ENCODE measurements at places on chromosomes 3 and 15. TPM values are rescaled to one million over a fixed set of nuclear protein-coding genes. Genes with fewer than 3 reads are reported as not detected.
A peak's percentile ranks its signal among the peaks of the same experiment; 100 is the strongest.

DNA sequence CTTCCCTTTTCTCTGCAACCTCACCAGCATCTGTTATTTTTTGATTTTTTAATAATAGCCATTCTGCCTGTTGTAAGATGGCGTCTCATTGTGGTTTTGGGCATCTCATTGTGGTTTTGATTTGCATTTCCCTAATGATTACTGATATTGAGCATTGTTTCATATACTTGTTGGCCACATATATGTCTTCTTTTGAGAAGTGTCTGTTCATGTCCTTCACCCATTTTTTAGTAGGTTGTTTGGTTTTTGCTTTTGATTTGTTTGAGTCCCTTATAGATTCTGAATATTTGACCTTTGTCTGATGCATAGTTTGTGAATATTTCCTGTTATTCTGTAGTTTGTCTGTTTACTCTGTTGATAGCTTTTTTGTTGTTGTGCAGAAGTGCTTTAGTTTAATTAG lies 312.2 kb upstream of the TBC1D5 start:
- H3K4me1 ChIP-seq = no peaks in the 10 kb centered on the region
- no peak overlapping the region for H3K27ac ChIP-seq
- no peaks in the 10 kb centered on the region for H3K36me3 ChIP-seq
- DNase-seq = no peak

CELSR3 gene
- total RNA-seq = 1.5 TPM

ASB14 gene
- total RNA-seq = not detected

GRCh38 chr15:101323793-101324523 lies 28.9 kb upstream of the SNRPA1 start:
- H3K36me3 ChIP-seq = peaks cover 99% of the 10 kb centered on the region
- H3K27me3 ChIP-seq = peaks cover 52% of the 10 kb centered on the region
- peak; percentile 56 for DNase-seq
- H3K27ac ChIP-seq = peak overlapping the region; percentile 17
- no peak overlapping the region for H3K4me3 ChIP-seq

GRCh38 chr3:45100981-45101407 lies 45.2 kb downstream of the CDCP1 start:
- no peaks in the 10 kb centered on the region for H3K36me3 ChIP-seq
- no peak overlapping the region for H3K27ac ChIP-seq
- no peaks in the 10 kb centered on the region for H3K27me3 ChIP-seq
- H3K4me1 ChIP-seq = no peaks in the 10 kb centered on the region

DNA sequence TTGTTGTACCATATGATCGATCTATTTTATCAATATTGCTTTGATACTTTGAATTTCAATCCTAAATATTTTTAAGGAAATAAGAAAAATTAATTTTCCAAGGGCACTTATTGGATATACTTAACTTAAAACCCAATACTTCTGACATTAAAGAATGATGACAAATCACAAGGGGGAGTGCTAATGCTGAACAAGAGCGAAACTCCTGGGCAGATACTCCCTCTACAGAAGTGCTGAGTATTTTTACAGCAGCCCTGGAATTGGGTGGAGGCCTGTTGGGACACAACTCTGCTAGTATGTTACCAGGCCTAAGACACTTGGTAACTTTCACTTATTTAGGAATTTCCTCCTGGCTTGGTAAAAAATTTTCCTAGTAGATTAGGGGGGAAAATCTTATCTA lies 46.2 kb downstream of the DENND6A start:
- no peak overlapping the region for H3K4me3 ChIP-seq
- no peaks in the 10 kb centered on the region for H3K4me1 ChIP-seq
- DNase-seq = no peak
- H3K27me3 ChIP-seq = no peaks in the 10 kb centered on the region
- peak overlapping the region; percentile 16 for H3K27ac ChIP-seq

- H3K36me3 ChIP-seq = no peaks in the 10 kb centered on the region
- H3K4me1 ChIP-seq = peaks cover 7% of the 10 kb centered on the region
- H3K4me3 ChIP-seq = no peak overlapping the region
- H3K27me3 ChIP-seq = no peaks in the 10 kb centered on the region
- peak overlapping the region; percentile 69 for H3K27ac ChIP-seq
Observed at GRCh38 chr3:45544024-45544716, 50.4 kb upstream of the LIMD1 start.

DNA sequence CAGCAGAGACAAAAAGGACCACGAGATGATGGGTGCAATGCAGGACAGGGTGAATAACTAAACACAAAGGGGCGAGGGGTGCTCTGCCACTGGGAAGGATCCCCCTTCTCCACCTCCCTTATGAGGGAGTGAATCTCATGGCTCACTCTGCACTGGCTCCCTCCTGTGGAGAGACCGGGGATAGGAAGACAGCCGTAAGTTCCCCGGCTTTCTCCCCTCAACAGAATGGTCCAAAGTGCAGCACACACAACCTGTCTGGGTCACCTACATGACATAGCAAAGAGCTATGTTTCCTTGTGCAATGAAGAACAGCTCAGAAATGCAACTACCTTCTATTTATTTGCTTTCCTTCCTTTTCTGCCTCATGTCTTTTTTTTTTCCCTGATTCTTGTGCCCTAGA lies 7.8 kb upstream of the ACSBG1 start:
- peaks cover 14% of the 10 kb centered on the region for H3K4me1 ChIP-seq
- DNase-seq = no peak
- H3K27ac ChIP-seq = no peak overlapping the region
- H3K27me3 ChIP-seq = no peaks in the 10 kb centered on the region
- no peak overlapping the region for H3K4me3 ChIP-seq

DNA sequence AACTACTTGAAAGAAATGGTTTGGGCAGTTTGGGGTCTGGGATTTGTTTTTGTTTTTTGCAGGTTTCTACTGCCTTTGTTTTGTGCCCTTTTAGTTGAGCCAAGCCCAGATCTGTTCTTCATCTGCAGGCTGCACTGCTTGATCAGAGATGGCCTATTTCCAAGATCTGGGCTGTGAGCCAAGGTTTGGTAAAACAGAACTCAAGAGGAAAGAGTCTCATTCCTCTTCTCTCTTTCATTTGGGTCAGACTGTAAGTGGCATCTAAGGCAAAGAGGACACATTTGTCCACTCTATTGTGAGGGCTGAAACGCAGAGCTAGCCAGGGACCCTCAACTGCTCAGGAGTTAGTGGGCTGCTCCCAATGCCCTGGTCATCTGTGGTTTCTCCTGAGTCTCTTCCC lies 104.4 kb upstream of the UBE3A start:
- H3K36me3 ChIP-seq = no peaks in the 10 kb centered on the region
- no peak overlapping the region for H3K4me3 ChIP-seq
- no peak for DNase-seq
- no peaks in the 10 kb centered on the region for H3K4me1 ChIP-seq
- no peak overlapping the region for H3K27ac ChIP-seq
- H3K27me3 ChIP-seq = no peaks in the 10 kb centered on the region

GRCh38 chr3:59995563-59995962 lies 945.7 kb upstream of the CFAP20DC start:
- DNase-seq = no peak
- H3K27me3 ChIP-seq = no peaks in the 10 kb centered on the region
- H3K4me3 ChIP-seq = no peak overlapping the region
- H3K27ac ChIP-seq = no peak overlapping the region

SCAANT1 gene
- total RNA-seq = not detected

DNA sequence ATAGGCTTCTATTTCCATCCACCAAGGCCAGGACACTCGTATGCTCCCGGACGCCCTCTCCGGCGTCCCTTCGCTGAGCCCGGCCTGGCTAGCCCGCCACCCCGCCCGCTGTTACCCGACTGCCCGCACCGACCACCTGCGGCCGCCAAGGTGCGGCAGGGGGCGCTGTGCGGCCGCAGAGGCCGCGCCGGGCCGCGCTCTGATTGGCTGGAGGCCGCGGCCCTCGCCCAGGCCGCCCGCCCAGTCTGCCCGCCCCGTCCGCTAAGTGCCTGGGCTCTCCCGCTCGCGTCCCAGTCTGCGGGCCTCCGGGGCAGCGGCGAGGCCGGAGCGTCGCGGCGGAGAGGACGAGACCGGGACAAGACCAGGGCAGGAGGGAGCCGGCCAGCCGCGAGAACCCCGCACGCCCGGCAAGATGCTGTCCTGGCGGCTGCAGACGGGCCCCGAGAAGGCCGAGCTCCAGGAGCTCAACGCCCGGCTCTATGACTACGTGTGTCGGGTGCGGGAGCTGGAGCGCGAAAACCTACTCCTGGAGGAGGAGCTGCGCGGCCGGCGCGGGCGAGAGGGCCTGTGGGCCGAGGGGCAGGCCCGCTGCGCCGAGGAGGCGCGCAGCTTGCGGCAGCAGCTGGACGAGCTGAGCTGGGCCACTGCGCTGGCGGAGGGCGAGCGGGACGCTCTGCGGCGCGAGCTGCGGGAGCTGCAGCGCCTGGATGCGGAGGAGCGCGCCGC lies at the start of gene SYNM:
Gene SYNM (plus strand): TSS at position 293 of the 726 bp plus-strand sequence. CDS start 120 bp downstream, at position 413.
- H3K4me3 ChIP-seq = peak within 1 kb of the TSS; percentile 45
- peak within 1 kb of the TSS; percentile 51 for H3K27ac ChIP-seq
- peaks cover 50% of the 10 kb centered on the region for H3K4me1 ChIP-seq
- DNase-seq = peak; percentile 86
- H3K36me3 ChIP-seq = no peaks in the 10 kb centered on the region
- peaks cover 63% of the 10 kb centered on the region for H3K27me3 ChIP-seq

- peak; percentile 32 for DNase-seq
- H3K27ac ChIP-seq = no peak overlapping the region
- no peak overlapping the region for H3K4me3 ChIP-seq
- H3K27me3 ChIP-seq = peaks cover 19% of the 10 kb centered on the region
- H3K36me3 ChIP-seq = no peaks in the 10 kb centered on the region
- peaks cover 3% of the 10 kb centered on the region for H3K4me1 ChIP-seq
Observed at GRCh38 chr15:41993472-41994170, 21.3 kb upstream of the EHD4 start.

- H3K27ac ChIP-seq = peak overlapping the region; percentile 86
- no peaks in the 10 kb centered on the region for H3K27me3 ChIP-seq
- H3K4me1 ChIP-seq = peaks cover 54% of the 10 kb centered on the region
- H3K4me3 ChIP-seq = no peak overlapping the region
- H3K36me3 ChIP-seq = no peaks in the 10 kb centered on the region
- DNase-seq = peak; percentile 86
Observed at GRCh38 chr15:69666921-69667811, 214.5 kb downstream of the RPLP1 start.

GRCh38 chr3:74756674-74757073 lies 142.2 kb upstream of the CNTN3 start:
- no peak overlapping the region for H3K27ac ChIP-seq
- no peaks in the 10 kb centered on the region for H3K4me1 ChIP-seq
- H3K36me3 ChIP-seq = no peaks in the 10 kb centered on the region

DNA sequence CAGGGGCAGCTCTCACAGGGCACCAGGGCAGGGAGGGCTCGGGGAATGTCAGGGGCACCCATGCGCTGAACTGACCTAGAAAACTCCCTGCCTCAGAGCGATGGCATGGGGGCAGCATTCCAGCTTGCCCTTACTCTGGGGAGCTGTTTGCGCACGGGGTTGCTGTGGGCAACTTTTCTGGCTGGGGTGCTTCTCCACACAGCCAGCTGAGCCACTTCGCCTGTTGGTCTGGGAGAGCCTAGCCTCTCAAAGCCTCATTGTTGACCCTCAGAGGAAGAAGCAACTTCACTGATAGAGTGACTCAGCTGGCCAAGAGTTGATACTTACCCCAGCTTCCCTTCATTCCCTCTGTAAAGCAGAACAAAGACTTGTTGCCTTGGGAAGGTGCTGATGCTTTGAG lies 42.6 kb upstream of the MRPS22 start:
- peak; percentile 53 for DNase-seq
- no peaks in the 10 kb centered on the region for H3K36me3 ChIP-seq
- no peak overlapping the region for H3K27ac ChIP-seq

GRCh38 chr3:140767566-140767965 lies 89.7 kb downstream of the TRIM42 start:
- H3K4me1 ChIP-seq = no peaks in the 10 kb centered on the region
- no peak overlapping the region for H3K4me3 ChIP-seq
- no peak for DNase-seq
- no peaks in the 10 kb centered on the region for H3K36me3 ChIP-seq
- no peak overlapping the region for H3K27ac ChIP-seq

DNA sequence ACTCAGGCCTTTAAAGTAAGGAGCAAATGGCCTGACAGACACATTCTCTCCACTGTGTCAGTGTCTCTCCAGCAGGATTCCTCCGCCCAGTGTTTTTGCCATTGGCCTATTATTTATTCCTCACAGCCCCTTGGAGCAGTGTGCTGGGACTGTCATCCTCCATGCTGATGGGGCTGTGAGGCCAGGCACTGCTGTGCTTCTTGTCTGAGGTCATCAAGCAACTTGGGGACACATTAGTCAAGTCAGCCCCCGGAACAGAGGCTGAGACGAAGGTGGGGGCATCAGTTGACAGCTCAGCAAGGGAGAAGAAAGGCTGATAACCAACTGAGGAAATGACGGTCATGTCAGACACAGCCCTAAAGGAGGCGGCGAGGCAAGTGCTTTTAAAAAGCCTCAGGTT lies 67.4 kb downstream of the XXYLT1 start:
- H3K4me3 ChIP-seq = no peak overlapping the region
- H3K27ac ChIP-seq = peak overlapping the region; percentile 51
- no peaks in the 10 kb centered on the region for H3K36me3 ChIP-seq
- peaks cover 31% of the 10 kb centered on the region for H3K4me1 ChIP-seq
- H3K27me3 ChIP-seq = no peaks in the 10 kb centered on the region
- no peak for DNase-seq

UBA3 gene
- 93.3 TPM for total RNA-seq

GRCh38 chr3:150412561-150413231 lies 4.6 kb downstream of the TSC22D2 start:
- DNase-seq = no peak
- H3K27me3 ChIP-seq = no peaks in the 10 kb centered on the region
- no peaks in the 10 kb centered on the region for H3K36me3 ChIP-seq
- H3K4me3 ChIP-seq = peak overlapping the region; percentile 96

SETD2 gene
- 73.0 TPM for total RNA-seq

DNA sequence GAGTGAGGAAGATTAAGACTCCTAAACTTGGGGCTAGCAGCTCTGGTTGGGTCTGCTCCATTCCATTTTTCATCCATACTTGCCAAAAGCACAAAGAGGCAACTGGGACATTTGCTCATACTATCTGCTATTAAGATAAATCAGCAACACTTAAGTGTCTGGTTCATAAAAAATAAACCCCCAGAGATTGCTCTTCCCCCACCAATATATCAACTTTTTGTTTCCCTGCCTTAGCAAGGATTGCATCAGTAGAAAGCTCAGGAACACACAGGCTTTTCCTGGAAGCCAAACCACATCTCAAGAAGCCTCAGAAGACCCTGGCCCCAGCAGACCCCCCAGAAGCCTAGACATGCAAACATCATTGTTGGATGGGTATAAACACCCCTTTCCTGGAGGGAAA lies 232.4 kb upstream of the WNT5A start:
- no peaks in the 10 kb centered on the region for H3K27me3 ChIP-seq
- DNase-seq = no peak
- no peak overlapping the region for H3K4me3 ChIP-seq

ZKSCAN7 gene
- 4.0 TPM for total RNA-seq

- H3K4me1 ChIP-seq = no peaks in the 10 kb centered on the region
- no peak overlapping the region for H3K4me3 ChIP-seq
- H3K36me3 ChIP-seq = peaks cover 83% of the 10 kb centered on the region
- no peak for DNase-seq
- no peak overlapping the region for H3K27ac ChIP-seq
Observed at GRCh38 chr3:9384141-9384828, 13.1 kb upstream of the SETD5 start.

TEX55 gene
- total RNA-seq = not detected

GRCh38 chr15:43352693-43353382 lies 18.0 kb downstream of the ZSCAN29 start:
- H3K4me1 ChIP-seq = no peaks in the 10 kb centered on the region
- H3K4me3 ChIP-seq = no peak overlapping the region
- H3K27ac ChIP-seq = no peak overlapping the region
- H3K36me3 ChIP-seq = peaks cover 14% of the 10 kb centered on the region
- no peaks in the 10 kb centered on the region for H3K27me3 ChIP-seq

Measured in spleen (tissue), 13 donors.